ENCODE measurements at places on chromosomes 16 and 17. TPM values are rescaled to one million over a fixed set of nuclear protein-coding genes. Genes with fewer than 3 reads are reported as not detected.
A peak's percentile ranks its signal among the peaks of the same experiment; 100 is the strongest.

- DNase-seq: no peak
Measured at GRCh38 chr16:87334651-87335624, 17.7 kb upstream of the C16orf95 start.

- no peak for DNase-seq
Measured at GRCh38 chr17:75325827-75326225, 36.6 kb upstream of the SLC25A19 start.

- no peak for DNase-seq
Measured at GRCh38 chr17:73508931-73509605, 135.2 kb downstream of the SDK2 start.

DNA sequence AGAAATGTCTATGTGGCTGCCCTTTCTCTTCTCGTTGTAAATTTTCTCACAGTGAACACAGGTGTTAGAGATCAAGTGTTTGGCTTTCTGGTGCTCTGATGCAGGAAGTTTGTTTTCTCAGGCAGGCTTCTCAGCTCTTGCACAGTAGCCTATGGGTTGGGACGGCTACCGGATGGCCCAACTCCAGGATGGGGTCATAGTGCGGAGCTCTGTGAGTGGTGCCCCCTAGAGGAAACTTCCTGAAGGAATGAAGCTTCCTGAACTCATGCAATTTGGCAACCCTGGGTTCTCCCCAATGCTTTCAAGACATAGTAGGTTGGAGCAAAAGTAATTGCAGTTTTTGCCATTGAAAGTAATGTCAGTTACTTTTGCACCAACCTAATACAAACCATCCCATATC, 407.5 kb upstream of the HSBP1 start:
- DNase-seq: no peak

DNA sequence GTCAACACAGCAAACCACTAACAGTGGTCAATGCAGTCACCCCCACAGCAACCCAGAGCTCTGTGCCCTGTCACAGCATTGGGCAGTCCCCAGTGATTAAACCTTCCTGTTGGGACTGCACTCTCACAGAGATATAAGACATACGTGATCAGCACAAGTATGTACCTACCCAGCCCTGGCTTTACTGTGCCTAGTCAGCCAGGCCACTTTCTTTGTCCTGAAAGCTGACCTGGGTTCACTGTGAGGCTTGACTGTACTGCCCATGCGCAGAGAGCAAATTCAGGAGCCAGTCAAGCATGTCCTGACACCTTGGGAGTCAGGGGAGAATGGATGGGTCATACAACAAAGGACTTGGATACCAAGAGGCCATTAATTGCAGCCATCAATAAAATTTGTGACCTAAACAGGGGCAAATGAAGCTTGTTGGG, 10.9 kb upstream of the TMEM170A start:
- DNase-seq: no peak

- DNase-seq: no peak
Measured at GRCh38 chr17:6080711-6081430, 10.7 kb downstream of the WSCD1 start.

GRCh38 chr17:44438636-44439035, 49.2 kb upstream of the ITGA2B start:
- peak; percentile 8 for DNase-seq

DNA sequence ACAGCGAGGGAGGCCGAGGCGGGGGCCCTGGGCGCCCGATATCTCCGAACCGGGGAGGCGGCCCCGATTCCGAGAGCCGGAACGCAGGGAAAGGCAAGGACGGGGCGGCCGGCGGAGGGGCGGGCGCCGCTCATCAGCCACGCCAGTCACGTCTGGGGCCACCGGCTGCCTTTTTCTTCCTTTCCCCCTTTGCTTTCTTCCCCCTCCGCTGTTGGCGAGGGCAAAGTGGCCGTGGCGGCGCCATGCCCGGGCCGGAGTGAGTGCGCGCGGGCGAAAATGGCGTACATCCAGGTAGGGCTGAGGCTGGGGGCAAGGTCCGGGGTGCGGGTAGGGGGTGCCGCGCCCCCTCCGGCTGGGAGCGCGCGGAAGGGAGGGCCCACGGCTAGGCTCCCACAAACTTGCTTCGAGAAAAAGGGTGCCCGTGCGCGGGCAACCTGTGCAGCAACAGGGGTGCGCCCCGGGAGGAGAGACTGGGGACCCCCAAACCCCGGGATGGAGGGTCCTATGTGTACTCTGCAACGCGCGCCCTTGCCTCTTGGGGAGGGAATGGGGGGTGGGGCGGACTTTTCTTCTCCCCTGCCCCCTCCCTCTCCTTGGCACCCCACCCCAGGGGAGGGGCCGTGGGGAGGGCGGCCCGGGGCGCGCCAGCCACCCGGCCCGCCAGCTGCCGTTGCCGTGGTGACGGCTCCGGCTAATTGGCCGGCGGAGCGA, 486 bp downstream of the SYT17 start:
- peak; percentile 83 for DNase-seq

DNA sequence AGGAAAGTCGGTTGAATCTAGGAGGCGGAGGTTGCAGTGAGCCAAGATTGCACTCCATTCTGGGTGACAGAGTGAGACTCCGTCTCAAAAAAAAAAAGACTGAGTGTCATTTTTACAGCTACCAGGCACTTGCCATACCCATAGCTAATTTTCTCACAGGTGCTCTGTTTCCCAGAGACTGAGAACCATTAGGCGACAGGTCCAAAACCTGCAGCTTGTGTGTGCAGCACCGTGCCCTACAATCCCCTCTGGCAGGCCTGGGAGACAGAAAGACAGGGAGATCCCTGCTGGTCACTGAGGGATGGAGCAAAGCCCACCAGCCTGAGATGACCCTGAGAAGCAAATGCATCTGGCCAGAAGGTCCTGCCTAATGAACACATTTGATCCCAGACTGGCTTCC, 2.7 kb downstream of the TFAP4 start:
- no peak for DNase-seq

GRCh38 chr17:14296166-14296910, 4.5 kb upstream of the HS3ST3B1 start:
- DNase-seq: no peak

DNA sequence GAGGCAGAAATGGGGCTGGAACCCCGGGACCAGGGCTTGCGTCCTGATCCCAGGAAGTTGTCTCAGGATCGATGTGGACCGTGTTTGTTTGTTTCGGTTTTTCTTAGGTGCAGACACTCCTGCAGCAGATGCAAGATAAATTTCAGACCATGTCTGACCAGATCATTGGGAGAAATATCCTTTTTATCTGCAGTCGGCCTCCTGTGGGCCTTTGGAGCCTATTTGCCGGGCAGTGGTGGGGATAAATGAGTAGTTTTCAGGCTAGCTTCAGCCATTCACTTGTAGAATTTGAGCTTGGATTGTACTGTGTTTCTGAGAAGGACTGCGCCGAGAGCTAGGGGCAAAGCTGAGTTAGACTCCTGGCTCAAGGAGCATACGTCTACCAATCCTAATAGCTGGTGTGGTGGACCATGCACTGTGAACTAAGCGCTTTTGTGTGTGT, 816 bp downstream of the HSBP1 start:
- DNase-seq: peak; percentile 26

DNA sequence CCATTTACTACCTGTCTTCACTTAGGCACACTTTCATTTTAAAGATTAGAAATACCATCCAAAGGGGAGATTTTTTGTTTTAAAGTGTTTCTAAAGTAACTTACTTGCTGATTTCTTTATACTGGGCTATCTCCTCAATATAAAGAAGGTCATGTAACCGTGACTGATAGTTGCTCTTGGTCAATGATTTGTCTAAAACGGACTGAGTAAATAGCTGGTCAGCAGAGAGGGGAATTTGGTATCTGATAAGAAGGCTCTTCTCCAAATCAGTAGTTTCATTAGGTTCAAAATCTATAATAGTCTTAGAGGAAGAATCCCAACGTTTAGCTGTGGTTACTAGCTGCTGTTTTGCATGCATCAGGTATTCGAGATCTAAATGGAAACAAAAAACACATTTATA, 66.4 kb downstream of the HELZ start:
- no peak for DNase-seq

- DNase-seq: no peak
Measured at GRCh38 chr17:12940699-12941098, 77.1 kb downstream of the ELAC2 start.

GRCh38 chr17:3197219-3197618, at the start of gene OR1A2:
OR1A2 (plus strand) TSS chr17:3197519; CDS start chr17:3197519, 0 bp downstream.
- no peak for DNase-seq

DNA sequence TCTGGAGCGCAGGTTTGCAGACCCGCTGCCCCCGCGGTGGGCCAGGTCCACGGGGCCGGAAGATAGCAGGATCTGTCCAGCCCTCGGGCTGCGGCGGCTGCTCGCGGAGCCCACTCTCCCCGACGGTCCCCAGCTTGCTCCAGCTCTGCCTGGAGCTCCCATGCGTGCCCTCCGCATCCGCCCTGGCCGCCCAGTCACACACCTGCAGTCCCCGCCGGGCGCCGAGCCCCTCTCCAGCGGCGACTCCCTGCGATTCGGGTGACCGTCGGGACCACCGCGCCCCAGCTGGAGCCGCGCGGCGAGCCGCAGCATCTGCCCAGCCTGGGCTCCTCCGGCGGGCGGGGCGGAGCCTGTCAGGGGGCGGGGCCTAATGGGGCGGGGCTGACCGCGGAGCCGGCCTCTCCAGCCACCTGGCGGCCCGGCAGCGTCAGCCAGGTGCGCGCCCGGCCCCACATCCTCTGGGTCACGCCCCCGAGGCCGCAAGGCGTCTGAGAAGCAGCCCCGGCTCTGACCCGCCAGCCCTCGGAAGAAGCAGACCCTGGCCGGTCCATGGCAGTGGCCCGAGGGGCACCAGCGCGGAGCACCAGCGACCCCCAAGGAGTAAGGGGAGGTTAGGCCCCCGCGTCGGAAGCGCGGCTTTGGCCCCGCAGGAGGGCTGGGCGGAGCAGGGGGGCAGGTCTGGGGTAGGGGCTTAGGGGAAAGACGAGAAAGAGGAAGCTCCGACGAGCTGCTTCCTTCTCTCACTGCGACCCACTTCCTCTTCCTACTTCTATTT, at the start of gene PIK3R5:
Gene PIK3R5, minus strand, starts transcription at position 314 of the 775 bp plus-strand sequence. CDS start 54,213 bp downstream, outside the sequence.
- DNase-seq: peak; percentile 60

DNA sequence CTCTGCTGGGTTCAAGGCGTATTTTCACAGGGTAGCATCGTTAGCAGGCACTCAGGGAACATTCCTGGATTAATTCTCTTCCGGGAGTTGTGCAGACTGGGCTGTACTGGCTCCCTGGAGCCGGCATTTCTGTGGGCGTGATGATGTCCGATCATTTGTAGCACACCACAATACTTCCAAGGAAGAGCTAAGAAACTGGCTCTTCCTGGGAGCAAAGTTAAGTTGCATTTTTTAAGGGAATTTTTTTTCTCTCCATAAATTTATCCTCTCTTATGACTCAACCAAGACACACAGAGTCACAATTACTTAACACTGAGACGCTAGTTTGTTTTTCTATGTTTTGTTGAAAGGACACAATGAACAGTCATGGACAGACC, 211.6 kb upstream of the FOXF1 start:
- DNase-seq: no peak

GRCh38 chr16:24953306-24953705, 61.9 kb downstream of the ARHGAP17 start:
- no peak for DNase-seq

- DNase-seq: peak; percentile 75
Measured at GRCh38 chr17:29778956-29779811, 150.8 kb downstream of the SSH2 start.

- no peak for DNase-seq
Measured at GRCh38 chr16:71205482-71206131, 24.9 kb downstream of the HYDIN start.

DNA sequence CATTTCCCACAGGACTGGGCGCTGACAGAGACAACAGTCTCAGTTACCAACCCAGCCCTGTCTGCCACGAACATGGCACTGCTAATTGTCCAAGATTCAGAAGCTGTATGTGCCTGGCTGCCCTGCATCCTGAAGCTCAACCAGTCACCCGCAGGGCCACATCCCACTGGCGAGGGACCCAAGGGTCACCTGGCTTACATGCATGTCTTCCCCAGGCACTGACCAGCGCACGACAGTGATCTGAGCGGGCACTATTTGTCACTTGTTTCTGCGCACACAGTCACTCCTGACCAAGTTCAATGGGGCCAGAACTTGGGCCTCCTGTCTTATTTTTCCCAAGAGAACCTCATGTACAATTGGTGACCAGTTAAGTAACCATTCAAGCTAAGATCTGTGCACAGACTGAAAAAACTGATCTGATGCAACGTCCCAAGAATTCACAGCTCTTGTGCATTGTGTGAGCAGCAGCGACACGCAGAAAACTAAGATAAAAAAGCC, 13.1 kb downstream of the USP7 start:
- DNase-seq: no peak

DNA sequence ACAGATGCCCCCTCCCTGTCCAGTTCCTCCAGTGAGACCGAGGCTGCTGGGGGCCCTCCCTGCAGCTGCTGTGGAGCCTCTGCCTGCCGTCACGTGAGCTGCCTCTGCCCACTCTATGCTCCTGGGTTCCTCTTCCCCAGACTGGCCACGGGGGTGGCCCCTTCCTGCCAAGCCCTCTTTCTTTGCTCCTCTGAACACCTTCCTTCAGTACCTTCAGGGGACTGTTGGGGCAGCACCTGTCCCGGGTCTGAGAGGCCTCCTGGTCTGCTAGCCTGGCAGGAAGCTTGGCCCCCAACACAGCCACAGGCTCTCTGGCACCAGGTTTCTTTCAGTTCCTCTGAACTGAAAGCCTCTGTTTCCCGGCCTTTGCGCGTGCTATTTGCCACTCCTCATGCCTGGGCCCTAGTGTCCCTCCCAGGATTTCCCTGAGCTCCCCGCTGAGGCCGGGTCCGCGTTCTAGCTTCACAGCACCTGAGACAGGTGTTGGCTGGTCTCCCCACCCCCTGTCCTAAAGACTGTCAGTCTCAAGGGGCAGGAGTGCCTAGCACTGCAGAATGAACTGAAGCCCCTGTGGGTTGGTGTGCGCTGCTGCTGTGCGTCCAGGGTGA, 6.6 kb upstream of the ATP6V0C start:
- no peak for DNase-seq

- DNase-seq: no peak
Measured at GRCh38 chr16:80836202-80836601, 31.8 kb upstream of the CDYL2 start.

- no peak for DNase-seq
Measured at GRCh38 chr17:79414063-79414792, 196.6 kb downstream of the RBFOX3 start.

DNA sequence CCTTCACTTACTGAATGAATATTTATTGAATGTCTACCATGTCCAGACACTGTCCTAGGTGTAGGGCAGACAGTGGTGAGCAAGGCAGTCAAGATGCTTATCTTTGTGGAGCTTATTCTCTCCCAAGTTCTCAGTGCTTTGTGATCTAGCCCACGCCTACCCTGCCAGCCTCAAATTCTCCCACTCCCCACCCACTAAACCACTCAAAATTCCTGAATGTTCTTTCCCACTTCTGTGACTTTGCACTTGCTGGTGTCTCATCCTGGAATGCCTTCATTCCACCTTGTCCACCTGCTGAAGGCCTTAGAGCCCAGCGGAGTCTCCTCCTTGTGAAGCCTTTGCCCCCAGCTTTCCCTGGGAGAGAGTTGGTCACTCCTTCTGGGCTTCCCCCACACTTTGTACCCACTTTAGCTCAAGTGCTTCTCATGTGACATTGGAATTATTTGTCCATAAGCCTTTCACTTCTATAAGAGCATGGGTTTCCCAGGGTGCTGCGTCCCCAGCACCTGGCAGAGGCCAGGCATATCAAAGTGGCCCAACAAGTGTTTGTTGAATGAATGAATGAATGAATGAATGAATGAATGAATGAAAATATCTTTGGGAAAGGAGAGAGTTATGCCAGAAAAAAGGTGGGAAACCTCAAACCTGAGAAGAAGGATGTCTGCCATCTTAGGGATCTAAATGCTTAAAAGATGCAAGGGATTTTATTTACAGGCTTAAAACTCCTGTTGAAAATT, 23.0 kb downstream of the CCDC182 start:
- no peak for DNase-seq

PRSS22 gene
- not detected for polyA plus RNA-seq

TMEM235 gene
- polyA plus RNA-seq: not detected

HAS3 gene
- polyA plus RNA-seq: 52.4 TPM

ITGAD gene
- not detected for polyA plus RNA-seq

CHST4 gene
- polyA plus RNA-seq: 0.08 TPM

OTOP3 gene
- not detected for polyA plus RNA-seq

MPP2 gene
- 8.1 TPM for polyA plus RNA-seq
